HFFc6 (cell line): ENCODE measurements at places on chromosomes 3 and 15.

- DNase-seq, result no peak
- no peak overlapping the region for H3K27ac ChIP-seq
- H3K36me3 ChIP-seq, result peaks cover 11% of the 10 kb centered on the region; the same call in 1 of the 2 replicates
- H3K4me3 ChIP-seq, result no peak overlapping the region
- H3K4me1 ChIP-seq, result no peaks in the 10 kb centered on the region
Measured at GRCh38 chr15:100222349-100222715, 119.4 kb downstream of the ADAMTS17 start.

GRCh38 chr3:32208447-32208846 is 30.0 kb upstream of the CMTM8 start:
- no peak overlapping the region for H3K4me3 ChIP-seq
- no peaks in the 10 kb centered on the region for H3K36me3 ChIP-seq
- peaks cover 8% of the 10 kb centered on the region for H3K27me3 ChIP-seq
- no peak for DNase-seq
- no peak overlapping the region for H3K27ac ChIP-seq

- DNase-seq, result no peak
- H3K36me3 ChIP-seq, result no peaks in the 10 kb centered on the region; the same call in 1 of the 2 replicates
- peaks cover 2% of the 10 kb centered on the region for H3K27me3 ChIP-seq
- H3K4me3 ChIP-seq, result no peak overlapping the region
- no peak overlapping the region for H3K27ac ChIP-seq
Measured at GRCh38 chr3:187802928-187803259, 57.6 kb upstream of the BCL6 start.

DNA sequence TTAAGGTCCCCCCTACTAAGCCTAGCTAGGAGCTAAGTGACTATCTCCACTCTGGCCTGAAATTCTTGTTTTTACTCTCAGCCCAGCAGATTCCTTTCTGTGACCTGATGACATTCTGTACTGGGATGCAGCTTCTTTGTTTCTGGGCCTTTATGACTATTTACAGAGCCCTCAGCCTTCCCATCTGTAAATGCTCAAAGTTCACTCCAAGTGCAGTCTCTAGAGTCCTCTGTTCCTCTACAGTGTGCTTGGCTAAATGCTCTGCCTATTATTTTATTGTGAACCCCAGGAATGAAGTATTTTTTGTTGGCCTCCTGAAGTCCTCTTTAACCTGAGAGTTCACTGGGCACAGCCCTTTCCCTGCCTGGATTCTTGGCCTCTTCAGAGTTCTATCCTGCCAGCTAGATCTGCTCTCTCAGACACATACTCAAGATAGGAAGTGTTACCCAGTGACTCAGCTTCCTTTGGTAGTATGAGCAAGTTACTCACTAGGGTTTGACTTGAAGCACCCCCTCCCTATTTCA is 278.1 kb upstream of the P2RY1 start:
- H3K36me3 ChIP-seq, result peaks cover 5% of the 10 kb centered on the region; the same call in 1 of the 2 replicates
- H3K4me1 ChIP-seq, result peaks cover 16% of the 10 kb centered on the region
- DNase-seq, result peak; percentile 27
- peak overlapping the region; percentile 5; the same call in 1 of the 2 replicates for H3K27ac ChIP-seq
- H3K4me3 ChIP-seq, result no peak overlapping the region

GRCh38 chr15:29819979-29820378 is 2.3 kb downstream of the TJP1 start:
- no peaks in the 10 kb centered on the region for H3K27me3 ChIP-seq
- peak overlapping the region; percentile 26; the same call in 1 of the 2 replicates for H3K27ac ChIP-seq
- H3K36me3 ChIP-seq, result peaks cover 8% of the 10 kb centered on the region
- no peak for DNase-seq
- H3K4me3 ChIP-seq, result peak overlapping the region; percentile 94

GRCh38 chr3:170499562-170500156 is 81.0 kb downstream of the CLDN11 start:
- no peak overlapping the region for H3K4me3 ChIP-seq
- DNase-seq, result peak; percentile 68
- H3K27ac ChIP-seq, result no peak overlapping the region
- no peaks in the 10 kb centered on the region for H3K36me3 ChIP-seq
- H3K4me1 ChIP-seq, result peaks cover 24% of the 10 kb centered on the region
- H3K27me3 ChIP-seq, result peaks cover 1% of the 10 kb centered on the region; the same call in 1 of the 2 replicates
